HCT116 (cell line): ENCODE measurements at places on chromosomes 2 and 18.

DNA sequence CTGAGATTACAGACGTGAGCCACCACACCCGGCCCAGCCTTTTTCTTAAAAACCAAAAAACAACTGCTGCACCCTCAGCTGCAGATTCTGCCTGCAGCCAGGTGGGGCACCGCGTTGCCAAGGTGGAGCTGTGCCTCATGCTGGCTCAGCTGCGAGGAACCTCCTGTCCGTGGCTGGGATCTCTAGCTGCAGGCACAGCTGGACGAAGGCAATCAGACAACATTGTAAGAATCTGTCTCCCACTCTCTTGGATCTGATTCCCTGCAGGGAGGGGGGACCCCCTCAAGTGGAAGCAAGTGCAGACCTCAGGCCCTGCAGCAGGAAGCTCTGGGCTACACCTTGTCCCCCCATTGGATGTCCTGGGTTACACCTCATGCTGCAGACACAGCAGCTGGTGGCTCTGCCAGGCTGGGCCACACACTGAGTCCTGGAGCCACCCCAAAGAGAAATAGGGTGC is 24.1 kb downstream of the CIDEA start:
- DNase-seq, result no peak

GRCh38 chr2:174994381-174994780 is 10.8 kb downstream of the CHN1 start:
- no peak for DNase-seq

DNA sequence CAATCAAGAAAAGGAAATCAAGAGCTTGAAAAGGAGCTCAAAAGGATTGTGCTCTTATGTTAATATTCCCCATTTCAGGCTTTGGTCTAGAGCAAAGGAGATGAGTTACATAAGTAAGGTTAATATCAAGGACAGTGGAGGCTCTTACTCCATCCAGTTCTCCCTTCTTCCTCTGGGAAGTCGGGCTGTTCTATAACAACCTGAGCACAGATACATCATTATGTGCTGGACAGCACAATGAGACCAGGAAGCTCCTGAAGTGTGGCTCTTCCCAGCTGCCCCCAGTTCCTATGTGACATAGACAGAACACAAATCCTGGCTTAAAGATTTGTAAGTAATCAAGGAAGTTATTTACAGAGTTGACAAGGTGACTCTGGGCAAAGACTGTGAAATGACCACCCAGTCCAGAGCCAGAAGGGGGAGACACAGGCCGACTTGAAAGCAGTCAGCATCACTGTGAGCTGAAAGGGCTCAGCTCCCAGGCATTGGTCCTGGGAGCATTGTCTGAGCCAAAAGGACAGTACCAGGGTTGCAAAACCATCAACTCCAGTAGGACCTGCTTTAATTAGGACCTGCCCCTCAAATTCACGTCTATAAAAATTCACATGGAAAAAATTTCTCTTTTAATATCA is 917.6 kb upstream of the ACVR2A start:
- DNase-seq, result peak; percentile 39

GRCh38 chr2:66306483-66306882 is 128.4 kb upstream of the MEIS1 start:
- no peak for DNase-seq

DNA sequence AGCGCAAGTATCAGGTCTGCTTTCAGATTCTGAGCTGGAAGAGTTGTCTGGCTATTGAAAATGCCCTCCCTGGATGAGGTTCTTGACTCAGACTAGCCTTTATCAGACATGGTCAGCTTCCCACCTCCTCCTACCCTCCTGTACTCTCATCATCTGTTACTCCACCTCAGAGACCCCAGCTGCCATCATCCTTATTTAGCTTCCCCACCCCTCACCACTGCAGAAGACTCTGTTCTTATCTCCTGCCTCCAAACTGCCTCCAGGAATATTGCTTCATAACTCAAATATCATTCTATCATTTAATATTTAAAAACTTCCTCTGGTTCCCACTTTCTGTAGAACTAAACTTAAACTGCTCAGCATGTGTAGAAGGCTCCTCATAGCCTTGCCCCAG is 31.1 kb upstream of the PPP3R1 start:
- DNase-seq, result no peak

- DNase-seq, result no peak
Measured at GRCh38 chr2:85388878-85389538, 21.2 kb downstream of the CAPG start.

DNA sequence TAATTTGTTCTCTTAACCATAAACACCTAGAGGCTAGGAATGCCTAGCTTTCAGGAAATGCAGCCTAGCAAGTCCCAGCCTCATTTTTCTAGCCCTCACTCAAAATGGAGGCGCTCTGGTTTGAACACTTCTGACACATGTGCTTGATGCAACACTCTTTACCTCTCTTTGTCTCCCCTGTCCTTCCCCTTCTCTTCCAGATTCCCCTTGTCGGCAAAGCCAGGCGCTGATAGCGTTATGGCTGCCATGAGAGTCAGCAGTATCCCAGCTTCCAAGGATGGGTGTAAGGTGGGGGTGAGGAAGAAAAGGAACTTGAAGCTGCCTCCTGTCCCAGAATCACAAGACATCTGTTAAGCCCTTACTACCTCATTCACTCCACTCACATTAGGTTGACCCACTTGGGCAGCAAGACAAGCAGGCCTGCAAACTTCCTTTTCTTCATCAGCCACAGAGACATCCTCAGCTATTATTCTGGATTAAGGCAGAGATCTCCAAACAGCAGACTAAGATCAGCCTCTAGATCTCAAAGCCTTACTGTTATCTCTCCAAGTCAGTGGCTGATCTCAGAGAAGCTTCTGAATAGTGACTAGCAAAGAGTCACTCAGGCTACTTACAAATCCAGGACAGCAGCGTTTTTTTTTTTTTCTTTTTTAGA is 1.9 kb upstream of the ST3GAL5 start:
- no peak for DNase-seq
